ENCODE measurements at places on chromosomes 12 and 14. TPM values are rescaled to one million over a fixed set of nuclear protein-coding genes. Genes with fewer than 3 reads are reported as not detected.
A peak's percentile ranks its signal among the peaks of the same experiment; 100 is the strongest.

Gene FGD6
- 42.9 TPM for total RNA-seq

DNA sequence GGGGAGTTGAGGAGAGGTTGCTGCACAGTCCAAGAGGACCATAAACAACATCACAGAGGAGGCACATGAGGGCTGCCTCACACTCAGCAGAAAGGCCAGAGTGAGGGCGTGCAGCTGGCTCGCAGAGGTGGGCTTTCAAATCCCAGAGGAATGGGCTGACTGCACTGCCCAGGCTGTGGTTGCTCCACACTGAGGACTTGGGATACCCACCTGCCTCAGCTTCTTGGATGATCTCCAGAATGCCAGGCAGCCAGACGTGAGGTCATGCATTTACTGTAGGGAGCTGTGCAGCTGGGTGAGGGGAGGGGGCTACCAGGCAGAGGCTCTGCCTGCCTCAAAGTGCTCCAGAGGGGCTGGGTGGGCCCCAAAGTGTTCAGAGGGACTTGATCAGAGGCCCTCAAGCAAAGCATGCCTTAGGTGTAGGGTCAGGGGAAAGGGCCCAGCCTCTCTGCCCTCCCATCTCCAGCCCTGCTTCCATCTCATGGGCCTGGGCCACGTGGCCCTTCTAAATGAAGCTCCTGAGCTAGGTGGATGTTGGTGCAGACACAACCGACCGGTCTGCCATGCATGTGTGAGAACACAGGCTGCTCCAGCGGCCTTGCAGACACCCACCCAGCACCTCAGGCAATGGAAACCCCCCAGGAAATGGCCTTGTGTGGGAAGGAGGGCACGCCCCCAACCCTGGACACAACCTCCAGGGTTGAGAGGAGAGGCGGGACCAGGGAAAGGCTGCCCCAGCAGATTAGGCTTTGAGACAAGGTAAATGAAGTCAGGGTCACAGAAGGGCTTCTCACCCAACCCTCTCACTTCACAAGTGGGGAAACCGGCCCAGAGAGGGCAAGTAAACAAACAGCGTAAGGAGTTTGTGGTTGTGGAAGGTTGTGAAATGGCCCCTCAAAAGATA lies 90.8 kb downstream of the NTF3 start:
- peak; percentile 12 for DNase-seq

GRCh38 chr12:104519190-104520019 lies 62.7 kb downstream of the CHST11 start:
- no peak for DNase-seq

GRCh38 chr12:19201661-19202060 lies 72.1 kb downstream of the PLEKHA5 start:
- DNase-seq, result peak; percentile 78

DNA sequence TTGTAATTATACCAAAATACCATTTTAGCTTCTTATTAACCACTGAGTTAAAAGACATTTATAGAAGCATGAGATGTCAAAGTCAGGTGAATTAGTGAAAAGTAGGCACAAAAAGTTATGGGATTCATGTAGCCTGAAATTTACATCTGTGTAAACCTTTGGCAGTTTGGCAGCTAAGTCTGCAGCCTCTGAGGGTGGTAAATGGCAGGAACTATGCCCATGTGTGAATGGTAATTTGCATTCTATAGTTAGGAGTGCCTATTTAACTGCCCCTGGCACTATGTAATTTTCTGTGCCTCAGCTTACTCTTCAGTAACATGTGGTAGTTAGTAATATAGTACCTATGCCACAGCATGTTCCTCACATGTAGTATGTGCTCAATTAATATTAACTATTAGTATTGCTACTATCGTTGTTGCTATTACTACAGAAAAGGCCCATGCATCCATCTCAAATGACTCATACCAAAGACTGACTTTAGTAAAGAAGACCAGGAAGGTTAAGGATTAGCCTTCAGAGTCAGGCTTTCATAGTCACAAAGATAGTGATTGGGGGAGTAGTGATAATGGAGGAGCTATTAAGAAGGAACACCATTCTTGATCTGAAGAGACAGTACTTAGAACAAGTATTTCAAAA lies 258.7 kb upstream of the BTG1 start:
- no peak for DNase-seq

Gene C14orf39
- total RNA-seq, result 0.99 TPM
